GM23338 (cell line): ENCODE measurements at places on chromosomes 5 and 9. TPM values are rescaled to one million over a fixed set of nuclear protein-coding genes. Genes with fewer than 3 reads are reported as not detected.
A peak's percentile ranks its signal among the peaks of the same experiment; 100 is the strongest.

The CKMT2 gene
- total RNA-seq: 3.4 and 8.2 TPM in 2 replicates

The ANXA1 gene
- total RNA-seq: 2.2 and 4.9 TPM in 2 replicates

The KCNT1 gene
- 0.12 and 0.28 TPM in 2 replicates for total RNA-seq

The IFNK gene
- not detected in 2 replicates for total RNA-seq

- no peak for DNase-seq
- no peaks in the 10 kb centered on the region for H3K36me3 ChIP-seq
- peaks cover 16% of the 10 kb centered on the region for H3K27me3 ChIP-seq
- no peak overlapping the region for H3K27ac ChIP-seq
- H3K4me3 ChIP-seq: no peak overlapping the region
Observed at GRCh38 chr5:170510559-170510958, 6.7 kb downstream of the KCNIP1 start.

DNA sequence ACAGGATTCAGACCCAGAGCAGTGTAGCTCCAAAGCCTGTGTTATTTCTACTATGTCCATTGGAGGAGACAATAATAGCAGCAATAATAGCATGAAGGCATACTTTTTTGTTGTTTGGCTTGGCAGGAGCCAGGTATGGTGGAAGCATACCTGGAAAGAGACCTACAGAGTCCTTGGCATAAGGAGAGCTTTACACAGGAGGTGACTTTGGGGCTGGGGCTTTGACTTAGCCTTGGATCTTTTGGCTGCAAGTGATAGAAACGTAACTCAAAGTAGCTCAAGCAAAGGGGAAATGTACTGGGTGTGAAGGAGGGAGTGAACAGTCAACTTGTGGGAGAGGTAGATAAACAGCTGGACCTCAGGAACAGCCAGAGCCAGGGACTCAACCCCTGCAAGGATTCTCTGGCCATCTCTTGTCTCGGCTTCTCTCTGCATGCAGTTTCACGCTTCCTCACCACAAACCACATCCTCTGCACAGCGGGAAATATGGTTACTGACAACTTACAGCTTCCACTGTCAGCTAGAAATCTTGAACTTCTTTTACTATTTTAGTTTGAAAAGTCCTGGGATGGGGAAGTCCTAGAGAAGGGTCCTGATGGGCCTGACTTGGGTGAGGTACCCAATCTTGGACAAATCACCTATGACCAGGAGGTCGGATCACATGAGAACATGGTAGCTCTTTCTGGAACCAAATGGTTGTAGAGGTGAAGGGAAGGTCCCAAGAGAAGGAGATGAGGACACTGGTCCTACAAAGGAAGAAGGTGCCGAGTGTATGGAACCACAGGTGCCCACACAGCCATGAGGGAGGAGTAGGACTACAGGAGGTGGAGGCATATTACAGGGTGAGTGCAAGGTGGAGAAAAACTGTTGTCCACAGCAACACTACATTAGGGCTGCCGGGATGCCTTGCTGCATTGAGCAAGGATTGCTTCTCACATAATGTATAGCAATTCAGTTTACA, 47.0 kb upstream of the TGFBR1 start:
- no peaks in the 10 kb centered on the region for H3K36me3 ChIP-seq
- no peak for DNase-seq
- H3K4me1 ChIP-seq: no peaks in the 10 kb centered on the region
- H3K4me3 ChIP-seq: no peak overlapping the region

GRCh38 chr5:150082889-150083288, 3.5 kb downstream of the CSF1R start:
- DNase-seq: no peak
- peaks cover 12% of the 10 kb centered on the region for H3K4me1 ChIP-seq
- no peak overlapping the region for H3K27ac ChIP-seq
- H3K4me3 ChIP-seq: no peak overlapping the region
- no peaks in the 10 kb centered on the region for H3K36me3 ChIP-seq
- H3K27me3 ChIP-seq: no peaks in the 10 kb centered on the region

GRCh38 chr9:8680157-8680556, 880.6 kb upstream of the DMAC1 start:
- no peaks in the 10 kb centered on the region for H3K27me3 ChIP-seq
- no peak overlapping the region for H3K27ac ChIP-seq
- H3K4me1 ChIP-seq: peaks cover 61% of the 10 kb centered on the region
- no peaks in the 10 kb centered on the region for H3K36me3 ChIP-seq

DNA sequence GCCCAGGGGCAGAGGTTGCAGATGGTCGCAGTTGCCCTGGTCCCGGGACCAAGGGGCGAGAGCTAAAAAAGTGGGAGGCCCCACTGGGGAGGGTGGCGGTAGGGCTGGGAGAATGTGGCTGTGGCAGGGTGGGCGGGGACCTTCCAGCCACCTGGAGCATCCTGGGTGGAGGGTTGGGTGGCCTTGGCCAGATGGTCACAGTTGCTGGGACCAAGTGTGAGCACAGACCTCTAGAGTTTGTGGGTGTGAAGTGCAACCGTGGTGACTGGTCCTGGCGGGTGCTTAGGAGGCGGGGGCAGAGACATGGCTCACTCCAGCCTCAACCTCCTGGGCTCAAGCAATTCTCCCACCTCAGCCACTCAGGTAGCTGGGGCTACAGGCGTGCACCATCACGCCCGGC, 5.7 kb upstream of the TRAF2 start:
- H3K4me1 ChIP-seq: no peaks in the 10 kb centered on the region
- no peak overlapping the region for H3K4me3 ChIP-seq
- no peaks in the 10 kb centered on the region for H3K27me3 ChIP-seq
- no peak for DNase-seq
- H3K36me3 ChIP-seq: no peaks in the 10 kb centered on the region
- H3K27ac ChIP-seq: no peak overlapping the region

- no peak overlapping the region for H3K4me3 ChIP-seq
- H3K27me3 ChIP-seq: no peaks in the 10 kb centered on the region
- 0 out of 2 replicates have a peak, but pooled peaks cover 3% of the 10 kb centered on the region for H3K36me3 ChIP-seq
- peaks cover 4% of the 10 kb centered on the region; the same call in 1 of the 2 replicates for H3K4me1 ChIP-seq
- DNase-seq: no peak
Observed at GRCh38 chr9:70811638-70812037, 309.8 kb downstream of the TRPM3 start.

DNA sequence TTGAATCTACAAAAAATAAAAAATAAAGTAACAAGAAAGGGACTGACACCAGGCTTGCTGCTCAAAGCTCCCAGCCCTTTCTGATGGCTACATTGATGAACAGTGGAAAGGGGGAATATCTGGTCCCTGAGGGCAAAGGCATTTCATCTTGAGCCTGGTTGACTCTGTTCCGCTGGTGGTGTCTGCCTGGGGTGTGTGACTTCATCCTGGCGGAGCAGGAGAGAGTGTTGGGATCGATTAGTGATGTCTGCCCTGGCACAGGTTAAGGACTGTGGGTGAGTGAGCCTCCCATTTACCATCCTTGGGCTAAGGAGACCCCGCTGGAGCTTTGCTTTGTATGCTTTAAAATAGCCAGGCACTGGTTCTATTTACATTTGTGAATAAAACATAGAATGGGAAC, 56.9 kb upstream of the ASS1 start:
- DNase-seq: no peak
- H3K36me3 ChIP-seq: no peaks in the 10 kb centered on the region
- H3K4me1 ChIP-seq: no peaks in the 10 kb centered on the region
- no peak overlapping the region for H3K27ac ChIP-seq
- no peak overlapping the region for H3K4me3 ChIP-seq

GRCh38 chr9:98132806-98133631, 14.0 kb upstream of the TRIM14 start:
- DNase-seq: no peak
- H3K4me3 ChIP-seq: no peak overlapping the region
- H3K27ac ChIP-seq: no peak overlapping the region
- H3K36me3 ChIP-seq: no peaks in the 10 kb centered on the region; the same call in 1 of the 2 replicates
- no peaks in the 10 kb centered on the region for H3K4me1 ChIP-seq

DNA sequence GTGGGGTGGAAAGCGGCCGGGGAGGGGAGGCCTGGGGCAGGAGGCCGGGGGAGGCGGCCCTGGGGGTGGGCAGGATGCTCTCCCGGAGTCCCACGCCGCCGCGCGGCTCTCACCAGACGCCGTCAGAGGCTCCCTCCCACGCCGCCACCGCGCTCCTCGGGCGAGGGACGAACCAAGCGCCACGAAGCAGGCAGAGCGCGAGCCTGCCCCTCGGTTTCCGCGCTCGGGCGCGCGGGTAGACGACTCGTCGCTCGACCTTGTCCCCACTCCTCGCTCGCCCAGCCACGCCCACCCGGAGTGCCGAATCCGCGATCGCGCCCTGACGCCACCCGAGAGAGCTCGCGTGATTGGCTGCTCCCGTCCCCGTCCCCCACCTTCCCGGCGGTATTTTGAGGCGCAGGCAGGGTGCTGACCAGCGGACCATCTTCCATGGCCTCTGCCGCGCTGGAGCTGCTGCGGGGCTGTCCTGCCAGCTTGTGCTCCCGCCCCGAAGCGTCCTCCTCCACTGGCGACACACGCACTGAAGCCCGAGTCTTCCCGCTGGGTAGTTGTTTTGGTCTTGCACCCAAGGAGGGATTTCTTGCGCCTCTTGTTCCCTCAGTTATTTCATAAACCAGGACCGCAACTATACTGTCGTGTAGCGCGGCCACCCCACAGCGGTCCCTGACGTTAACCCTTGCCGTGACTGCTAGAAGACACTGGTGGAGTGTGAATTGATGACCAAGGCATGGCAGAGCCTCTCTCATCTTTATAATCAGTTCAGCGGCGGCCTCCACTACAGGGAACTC, at the start of gene GNE:
GNE (minus strand) TSS at position 241 of the 788 bp plus-strand sequence. CDS start 9,093 bp downstream, outside the sequence.
- H3K36me3 ChIP-seq: no peaks in the 10 kb centered on the region
- no peaks in the 10 kb centered on the region for H3K4me1 ChIP-seq
- H3K27ac ChIP-seq: peak within 1 kb of the TSS; percentile 72; the same call in 1 of the 2 replicates
- H3K27me3 ChIP-seq: no peaks in the 10 kb centered on the region
- H3K4me3 ChIP-seq: peak within 1 kb of the TSS; percentile 86
- peak; percentile 96 for DNase-seq

GRCh38 chr5:89343666-89344065, 460.7 kb upstream of the MEF2C start:
- no peak for DNase-seq
- H3K4me3 ChIP-seq: no peak overlapping the region
- H3K36me3 ChIP-seq: no peaks in the 10 kb centered on the region
- no peaks in the 10 kb centered on the region for H3K27me3 ChIP-seq
- no peaks in the 10 kb centered on the region for H3K4me1 ChIP-seq

DNA sequence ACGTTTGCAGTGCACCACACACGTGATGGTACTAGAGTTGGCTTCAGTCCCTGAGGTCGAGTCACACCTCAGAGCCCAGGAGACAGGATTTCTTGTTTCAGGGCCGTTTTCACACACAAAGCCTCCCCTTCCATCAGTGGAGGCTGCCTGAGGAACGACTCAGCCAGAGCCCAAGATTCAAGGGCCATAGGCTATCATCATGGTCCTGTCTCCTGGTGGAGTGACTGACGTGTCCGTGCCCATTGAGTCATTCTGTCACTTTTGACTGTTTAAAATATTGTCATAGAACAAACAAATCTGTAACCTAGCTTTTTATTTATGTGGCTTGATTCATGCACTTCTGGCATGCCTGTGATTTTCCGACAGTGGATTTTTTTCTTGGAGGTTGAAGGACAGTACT, 28.3 kb downstream of the CAMK2A start:
- H3K36me3 ChIP-seq: no peaks in the 10 kb centered on the region
- H3K27ac ChIP-seq: no peak overlapping the region
- peaks cover 3% of the 10 kb centered on the region; the same call in 1 of the 2 replicates for H3K4me1 ChIP-seq
- no peak for DNase-seq
- H3K4me3 ChIP-seq: no peak overlapping the region

DNA sequence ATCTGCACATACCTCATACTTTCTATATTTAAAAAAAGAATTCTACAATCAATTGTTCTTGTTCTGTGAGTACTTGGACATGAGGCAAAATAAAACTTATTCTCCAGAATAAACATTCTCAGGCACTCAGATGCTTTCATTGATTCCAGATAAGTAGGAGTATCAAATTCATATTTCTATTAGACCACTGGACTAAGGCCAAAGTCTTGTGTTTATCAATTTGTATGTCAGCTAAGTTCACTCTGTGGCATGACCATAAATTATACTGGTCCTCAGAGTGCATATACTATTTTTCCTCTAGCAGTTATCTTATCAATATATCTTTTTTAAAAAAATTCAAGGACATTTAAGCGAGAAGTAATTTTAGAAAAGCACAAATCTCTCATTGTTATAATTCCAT, 28.2 kb downstream of the CDH10 start:
- H3K27ac ChIP-seq: no peak overlapping the region
- no peaks in the 10 kb centered on the region for H3K27me3 ChIP-seq
- no peak overlapping the region for H3K4me3 ChIP-seq
- no peak for DNase-seq
- H3K36me3 ChIP-seq: no peaks in the 10 kb centered on the region
- peaks cover under 1% of the 10 kb centered on the region; the same call in 1 of the 2 replicates for H3K4me1 ChIP-seq

GRCh38 chr5:138649316-138649720, 74.1 kb upstream of the HSPA9 start:
- no peaks in the 10 kb centered on the region for H3K27me3 ChIP-seq
- H3K4me1 ChIP-seq: peaks cover 20% of the 10 kb centered on the region
- no peaks in the 10 kb centered on the region for H3K36me3 ChIP-seq
- DNase-seq: peak; percentile 38

GRCh38 chr9:121917375-121918335, 175.5 kb downstream of the TTLL11 start:
- H3K4me1 ChIP-seq: no peaks in the 10 kb centered on the region
- H3K36me3 ChIP-seq: no peaks in the 10 kb centered on the region
- no peak for DNase-seq
- H3K27ac ChIP-seq: no peak overlapping the region

DNA sequence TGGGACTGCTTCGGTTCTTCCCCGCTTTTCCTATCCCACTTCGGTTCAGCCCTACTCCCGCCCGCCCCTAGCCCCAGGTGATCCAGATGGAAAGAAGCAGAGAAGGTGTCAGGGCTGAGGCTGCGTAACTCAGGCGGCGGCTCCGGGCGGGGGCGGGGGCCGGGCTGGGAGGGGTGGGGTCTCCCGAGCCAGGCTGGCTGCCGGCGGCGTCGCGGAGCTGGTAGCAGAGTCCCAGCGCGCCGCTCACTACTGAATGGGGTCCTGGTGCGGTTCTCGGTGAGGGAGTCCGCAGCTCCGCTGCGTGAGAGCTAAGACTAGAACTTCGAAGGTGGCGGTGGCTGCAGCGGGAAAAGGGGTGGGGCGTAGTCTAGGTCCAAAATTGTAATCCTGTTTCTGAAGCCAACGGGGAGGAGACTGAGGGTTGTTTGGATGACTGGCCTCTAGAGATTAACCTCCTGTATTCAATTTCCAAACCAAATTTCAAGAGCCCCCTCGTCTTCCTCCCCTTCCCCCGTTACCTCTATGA, 1.4 kb downstream of the PRR16 start:
- peak; percentile 77 for DNase-seq
- no peaks in the 10 kb centered on the region for H3K36me3 ChIP-seq
- H3K4me3 ChIP-seq: peak overlapping the region; percentile 73
- H3K4me1 ChIP-seq: peaks cover 14% of the 10 kb centered on the region; the same call in 1 of the 2 replicates
- H3K27me3 ChIP-seq: peaks cover 55% of the 10 kb centered on the region
